ENCODE measurements at places on chromosomes 13 and 19. TPM values are rescaled to one million over a fixed set of nuclear protein-coding genes. Genes with fewer than 3 reads are reported as not detected.

KIR2DL3 gene
- not detected for total RNA-seq

CYP2S1 gene
- total RNA-seq, result not detected

TNFRSF19 gene
- total RNA-seq, result not detected

SPTBN4 gene
- total RNA-seq, result 0.63 TPM

MAST1 gene
- total RNA-seq, result 1.0 TPM

DNA sequence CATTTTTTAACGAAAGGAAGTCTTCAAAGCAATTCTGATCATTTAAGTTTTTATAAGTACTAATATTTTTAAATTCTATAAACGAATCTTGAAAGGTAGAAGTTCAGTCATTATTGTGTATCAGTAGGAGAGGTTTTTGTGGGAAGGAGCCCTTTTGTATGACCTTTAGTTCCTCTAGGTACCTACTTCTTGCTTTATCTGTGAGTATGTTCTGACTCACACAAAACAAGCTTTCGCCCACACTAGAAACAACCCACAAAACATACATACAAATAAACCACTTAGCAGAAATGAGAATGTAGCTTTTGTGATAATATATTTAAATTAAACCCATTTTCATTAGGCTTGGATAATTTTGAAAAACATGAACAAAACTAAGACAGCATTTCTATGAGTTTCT is 27.8 kb downstream of the ERCC5 start:
- H3K36me3 ChIP-seq, result peaks cover 75% of the 10 kb centered on the region
- no peak overlapping the region for H3K27ac ChIP-seq
- no peak overlapping the region for H3K4me3 ChIP-seq
- no peaks in the 10 kb centered on the region for H3K27me3 ChIP-seq

GRCh38 chr13:39877134-39877533 is 221.7 kb downstream of the COG6 start:
- no peak overlapping the region for H3K27ac ChIP-seq
- H3K27me3 ChIP-seq, result no peaks in the 10 kb centered on the region
- peaks cover under 1% of the 10 kb centered on the region for H3K36me3 ChIP-seq
- H3K4me3 ChIP-seq, result no peak overlapping the region
- no peak for DNase-seq

- no peak within 1 kb of the TSS for H3K27ac ChIP-seq
- H3K36me3 ChIP-seq, result no peaks in the 10 kb centered on the region
- H3K4me3 ChIP-seq, result no peak within 1 kb of the TSS
Measured at GRCh38 chr19:51082611-51083010, at the start of gene KLK14. KLK14 (minus strand) TSS chr19:51082887; CDS start chr19:51082614, 273 bp downstream.

GRCh38 chr13:80618781-80619180 is 277.9 kb upstream of the SPRY2 start:
- H3K4me3 ChIP-seq, result no peak overlapping the region
- DNase-seq, result no peak
- no peaks in the 10 kb centered on the region for H3K36me3 ChIP-seq
- no peak overlapping the region for H3K27ac ChIP-seq
- peaks cover 5% of the 10 kb centered on the region for H3K4me1 ChIP-seq

DNA sequence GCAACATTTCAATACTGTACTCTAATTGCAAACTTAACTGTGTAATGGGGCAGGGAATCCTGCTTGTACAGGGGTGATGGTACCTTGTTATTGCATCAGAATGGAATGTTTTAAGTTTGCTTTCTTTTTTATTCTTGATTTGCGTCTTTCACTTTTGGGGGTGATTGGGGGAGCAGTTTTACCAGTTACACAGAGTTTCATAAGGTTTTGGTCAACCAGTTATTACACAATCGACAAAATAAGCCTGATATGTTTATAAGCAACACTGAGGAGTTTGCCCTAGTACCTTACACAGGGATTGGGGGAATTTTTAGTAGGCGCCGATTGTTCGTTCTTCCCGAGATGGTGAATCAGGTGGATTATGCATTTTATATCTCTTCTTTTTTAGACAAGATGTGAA is 2.7 kb downstream of the KLF5 start:
- H3K27ac ChIP-seq, result peak overlapping the region; percentile 91
- peak overlapping the region; percentile 83 for H3K4me3 ChIP-seq
- peak; percentile 70 for DNase-seq
- peaks cover 74% of the 10 kb centered on the region for H3K36me3 ChIP-seq

DNA sequence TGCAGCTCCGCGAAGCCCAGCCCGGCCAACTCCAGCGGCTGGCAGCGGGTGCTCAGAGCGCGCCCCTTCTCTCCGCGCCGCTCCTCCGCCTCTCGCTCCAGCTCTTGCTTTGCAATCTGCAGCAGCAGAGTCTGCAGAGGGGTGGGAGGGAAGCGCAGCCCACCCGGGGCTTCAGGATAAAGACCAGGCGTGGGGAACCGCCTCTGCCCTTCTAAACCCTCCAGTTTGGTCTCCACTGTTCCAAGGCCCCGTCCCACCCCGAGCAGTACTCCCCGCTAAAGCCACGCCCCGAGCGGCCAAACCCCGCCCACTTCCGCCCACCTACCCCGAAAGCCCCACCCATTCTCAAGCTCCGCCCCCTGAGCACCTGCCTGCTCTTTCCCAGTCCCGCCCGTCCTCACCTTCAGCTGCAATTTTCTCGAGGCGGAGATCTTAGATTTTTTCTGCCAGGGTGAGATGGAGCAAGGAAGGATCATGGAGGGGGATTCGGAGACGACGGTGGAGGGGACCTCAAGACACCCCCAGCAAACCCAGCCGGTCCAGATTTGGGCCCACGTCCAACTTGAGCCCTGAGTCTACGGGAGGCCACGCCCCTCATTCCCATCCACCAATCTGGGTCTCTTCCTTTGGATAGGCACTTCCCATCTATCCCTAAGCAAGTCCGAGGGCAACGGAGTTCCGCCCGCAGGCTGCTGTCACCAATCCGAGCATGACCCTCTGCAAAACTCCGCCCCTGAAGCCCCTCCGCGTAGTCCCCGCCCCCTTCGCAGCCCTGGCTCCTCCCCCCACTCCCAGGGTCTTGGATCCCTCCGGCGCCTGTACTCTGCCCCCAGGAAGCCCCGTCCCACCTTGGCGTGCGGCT is 1.1 kb downstream of the TNNI3 start:
- H3K27ac ChIP-seq, result no peak overlapping the region
- DNase-seq, result no peak
- no peaks in the 10 kb centered on the region for H3K36me3 ChIP-seq
- no peaks in the 10 kb centered on the region for H3K27me3 ChIP-seq

DNA sequence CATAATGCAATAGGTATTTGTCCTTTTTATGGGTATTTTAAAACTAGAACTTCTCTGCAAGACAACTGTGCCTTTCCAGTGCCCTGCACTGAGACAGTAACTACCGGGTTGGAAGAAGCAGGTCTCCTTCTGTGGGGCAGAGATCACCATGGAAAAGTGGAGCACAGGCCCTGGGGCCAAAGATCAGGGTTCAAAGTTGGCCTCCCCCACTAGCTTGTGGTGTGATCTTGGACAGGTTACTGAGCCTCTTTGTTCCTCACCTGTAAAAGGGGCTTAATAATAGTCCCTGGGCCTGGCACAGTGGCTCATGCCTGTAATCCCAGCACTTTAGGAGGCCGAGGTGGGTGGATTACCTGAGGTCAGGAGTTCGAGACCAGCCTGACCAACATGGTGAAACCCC is 68.3 kb downstream of the CEBPG start:
- no peaks in the 10 kb centered on the region for H3K36me3 ChIP-seq
- no peaks in the 10 kb centered on the region for H3K27me3 ChIP-seq

GRCh38 chr13:40983259-40983658 is 35.9 kb downstream of the ELF1 start:
- H3K4me1 ChIP-seq, result peaks cover 42% of the 10 kb centered on the region
- peak overlapping the region; percentile 71 for H3K27ac ChIP-seq
- peaks cover 30% of the 10 kb centered on the region for H3K36me3 ChIP-seq
- no peaks in the 10 kb centered on the region for H3K27me3 ChIP-seq
- DNase-seq, result no peak

- no peak overlapping the region for H3K4me3 ChIP-seq
- no peaks in the 10 kb centered on the region for H3K36me3 ChIP-seq
- DNase-seq, result no peak
- no peaks in the 10 kb centered on the region for H3K27me3 ChIP-seq
- no peaks in the 10 kb centered on the region for H3K4me1 ChIP-seq
Measured at GRCh38 chr19:20167651-20168122, 673 bp downstream of the ZNF486 start.

GRCh38 chr13:100767192-100767591 is 92.6 kb upstream of the TMTC4 start:
- peaks cover 6% of the 10 kb centered on the region for H3K36me3 ChIP-seq
- no peak overlapping the region for H3K27ac ChIP-seq
- H3K4me1 ChIP-seq, result no peaks in the 10 kb centered on the region
- DNase-seq, result no peak
- H3K4me3 ChIP-seq, result no peak overlapping the region
- H3K27me3 ChIP-seq, result no peaks in the 10 kb centered on the region

DNA sequence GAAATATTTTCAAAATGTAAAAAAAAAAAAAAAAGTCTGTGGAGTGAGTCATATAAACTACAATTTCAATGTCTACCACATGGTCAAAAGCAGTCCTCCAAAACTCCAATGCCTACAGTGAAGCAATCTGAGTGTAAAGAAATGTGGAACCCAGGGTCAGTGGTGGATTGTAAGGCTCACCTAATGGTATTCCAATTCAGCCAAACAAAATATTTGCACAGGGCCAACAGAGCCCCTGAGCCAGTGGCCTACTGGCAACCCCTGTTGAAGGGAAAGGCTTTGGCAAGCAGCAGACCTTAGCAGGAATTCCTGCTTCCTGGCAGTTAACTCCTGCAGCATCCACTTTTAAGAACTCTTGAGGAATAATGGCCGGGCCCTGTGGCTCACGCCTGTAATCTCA is 3.4 kb downstream of the DNMT1 start:
- DNase-seq, result peak; percentile 13
- no peaks in the 10 kb centered on the region for H3K27me3 ChIP-seq
- no peak overlapping the region for H3K4me3 ChIP-seq
- H3K4me1 ChIP-seq, result no peaks in the 10 kb centered on the region

- peaks cover 88% of the 10 kb centered on the region for H3K27me3 ChIP-seq
- DNase-seq, result no peak
- H3K27ac ChIP-seq, result no peak overlapping the region
- no peak overlapping the region for H3K4me3 ChIP-seq
- no peaks in the 10 kb centered on the region for H3K4me1 ChIP-seq
- H3K36me3 ChIP-seq, result no peaks in the 10 kb centered on the region
Measured at GRCh38 chr13:70022646-70023045, 85.0 kb upstream of the ATXN8OS start.
